ENCODE measurements at places on chromosomes 4 and X. TPM values are rescaled to one million over a fixed set of nuclear protein-coding genes. Genes with fewer than 3 reads are reported as not detected.

IQSEC2 gene
- total RNA-seq, result 9.9 TPM

DNA sequence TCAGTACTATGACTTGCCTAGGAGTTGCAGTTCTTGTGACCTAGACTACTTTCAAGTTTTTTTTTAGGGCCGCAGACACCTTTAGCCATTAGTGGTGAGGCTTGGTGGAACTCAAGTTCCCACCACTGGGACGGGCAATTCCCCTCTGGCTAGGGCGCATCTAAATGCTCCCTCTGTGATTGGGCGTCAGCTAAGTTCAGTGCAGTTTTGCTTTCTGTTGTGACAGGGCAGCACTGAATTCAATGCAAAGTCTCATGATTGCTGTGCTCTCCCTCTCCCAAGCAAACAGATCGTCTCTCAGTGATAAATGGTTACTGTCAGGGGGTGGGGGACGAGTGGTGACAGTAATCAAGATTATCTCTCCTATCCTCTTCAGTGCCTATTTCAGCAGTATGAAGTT, 52.7 kb upstream of the FRMPD3 start:
- H3K27me3 ChIP-seq, result no peaks in the 10 kb centered on the region
- no peak overlapping the region for H3K27ac ChIP-seq
- H3K4me1 ChIP-seq, result no peaks in the 10 kb centered on the region
- DNase-seq, result no peak
- H3K4me3 ChIP-seq, result no peak overlapping the region
- H3K36me3 ChIP-seq, result no peaks in the 10 kb centered on the region

GRCh38 chr4:140255927-140256326, 101.9 kb upstream of the MAML3 start:
- H3K27ac ChIP-seq, result peak overlapping the region; percentile 91
- no peaks in the 10 kb centered on the region for H3K36me3 ChIP-seq
- DNase-seq, result no peak
- H3K4me1 ChIP-seq, result peaks cover 68% of the 10 kb centered on the region
- no peak overlapping the region for H3K4me3 ChIP-seq

FGD1 gene
- 18.0 TPM for total RNA-seq

CHRDL1 gene
- total RNA-seq, result not detected

Measured in endothelial cell of umbilical vein (primary cell).